ENCODE measurements at places on chromosomes 7 and 10.

DNA sequence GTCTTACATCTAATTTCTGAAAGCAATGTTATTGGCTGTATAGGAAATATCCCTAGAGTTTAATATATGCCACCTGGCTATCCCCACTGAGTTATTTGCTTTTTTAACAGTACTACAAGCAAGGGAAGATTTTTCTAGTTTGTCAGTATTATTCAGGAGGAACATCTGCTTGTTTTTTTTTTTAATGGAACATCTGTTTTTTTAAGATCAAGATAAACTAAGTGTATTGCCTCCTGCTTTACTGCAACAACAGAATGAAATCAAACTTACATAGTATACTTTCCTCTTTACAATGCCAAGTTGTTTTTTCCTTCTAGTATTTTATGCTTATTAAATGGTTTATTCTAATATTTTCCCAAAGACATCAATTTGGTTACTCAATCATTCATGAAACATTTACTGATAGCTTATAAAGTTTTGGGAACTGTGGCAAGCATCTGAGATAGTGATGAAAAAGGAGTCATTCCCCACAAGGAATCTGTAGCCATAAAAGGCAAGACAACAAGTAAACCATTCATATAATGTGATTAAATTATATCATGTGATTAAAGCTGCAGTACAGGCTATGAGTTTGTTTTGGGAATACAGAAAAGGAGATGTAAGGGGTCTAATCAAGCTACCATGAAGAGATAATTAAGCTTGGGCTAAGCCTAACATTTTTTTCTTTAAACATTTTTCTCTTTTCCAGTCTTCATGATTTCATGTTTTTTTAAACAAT lies 17.4 kb downstream of the MTPN start:
- no peak for DNase-seq

- no peak for DNase-seq
Observed at GRCh38 chr7:23966941-23967340, 256.9 kb downstream of the STK31 start.

GRCh38 chr10:106897719-106898118 lies 266.8 kb downstream of the SORCS1 start:
- no peak for DNase-seq

GRCh38 chr7:51222916-51223315 lies 93.7 kb downstream of the COBL start:
- no peak for DNase-seq

DNA sequence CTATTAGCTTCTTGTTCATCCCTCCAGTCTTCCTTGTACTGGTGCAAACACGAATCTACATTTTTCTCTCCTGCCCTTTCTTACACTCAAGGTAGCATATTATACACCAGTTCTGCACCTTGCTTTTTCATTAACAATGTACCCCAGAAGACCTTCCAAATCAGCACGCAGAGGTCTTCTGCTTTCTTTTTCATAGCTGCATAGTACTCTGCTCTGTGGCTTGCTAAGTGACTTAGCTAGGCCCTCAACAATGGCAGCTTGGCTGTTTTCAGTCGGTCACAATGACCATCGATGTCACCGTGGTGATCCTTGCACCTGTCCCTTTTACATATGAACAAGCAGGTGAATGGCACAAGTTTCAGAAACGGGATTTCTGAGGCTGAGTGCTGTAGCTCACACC lies 5.1 kb upstream of the MAFK start:
- DNase-seq = no peak

DNA sequence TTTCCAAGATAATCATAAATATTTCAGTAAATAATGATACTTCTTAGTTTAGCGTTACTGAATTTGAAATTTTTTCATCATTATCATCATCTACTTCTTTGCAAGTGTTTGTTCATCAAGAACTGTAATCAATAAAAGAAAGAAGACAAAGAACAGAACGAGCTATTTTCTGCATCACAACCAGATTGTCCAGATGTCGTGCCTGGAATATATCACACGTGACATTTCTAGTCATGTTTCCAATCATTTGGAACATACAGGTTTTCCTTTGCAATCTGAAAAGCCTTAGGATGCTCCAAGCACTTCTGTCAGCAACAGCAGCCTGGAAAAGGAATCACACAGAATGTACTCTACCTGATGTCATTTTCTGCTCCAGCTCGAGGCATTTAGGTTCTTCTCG lies 107.4 kb downstream of the FAM107B start:
- no peak for DNase-seq

DNA sequence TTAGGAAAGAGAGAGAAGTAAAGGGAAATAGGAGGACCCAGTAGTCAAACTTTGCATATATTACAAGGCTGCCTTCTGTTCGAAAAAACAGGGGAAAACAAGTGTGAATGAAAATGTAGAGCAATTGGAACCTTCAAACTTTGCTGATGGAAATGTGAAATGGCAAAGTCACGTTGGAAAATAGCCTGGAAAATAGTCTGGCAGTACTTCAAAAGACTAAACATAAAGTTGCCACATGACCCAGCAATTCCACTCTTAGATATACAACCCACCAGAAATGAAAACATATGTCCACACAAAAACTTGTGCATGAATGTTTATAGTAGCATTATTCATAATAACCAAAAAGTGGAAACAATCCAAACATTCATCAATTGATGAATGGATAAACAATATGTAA lies 78.6 kb upstream of the IFRD1 start:
- no peak for DNase-seq

DNA sequence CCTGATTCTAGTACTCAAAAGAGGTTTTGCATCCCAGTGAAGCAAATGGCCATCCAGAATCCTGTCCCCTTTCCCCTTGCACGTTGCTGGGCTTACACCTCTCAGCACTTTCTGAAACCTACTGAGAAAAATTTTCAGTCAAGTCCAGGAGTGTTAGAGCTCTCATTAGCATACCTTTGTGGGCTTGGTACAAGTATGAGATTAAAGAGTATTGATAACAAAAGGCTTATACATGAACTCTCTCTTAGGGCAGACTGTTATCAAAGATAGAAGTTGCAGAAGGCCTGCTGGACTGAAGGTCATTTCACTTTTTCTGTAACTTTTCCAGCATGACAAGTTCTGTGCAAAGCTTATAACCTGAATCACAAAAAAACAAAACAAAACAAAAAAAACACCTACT lies at the start of gene ASAH2:
TSS of gene ASAH2 (minus strand) at position 123 of the 400 bp plus-strand sequence. CDS start 2,906 bp downstream, outside the sequence.
- DNase-seq = no peak

GRCh38 chr7:70455925-70456324 lies 676.0 kb upstream of the GALNT17 start:
- no peak for DNase-seq

DNA sequence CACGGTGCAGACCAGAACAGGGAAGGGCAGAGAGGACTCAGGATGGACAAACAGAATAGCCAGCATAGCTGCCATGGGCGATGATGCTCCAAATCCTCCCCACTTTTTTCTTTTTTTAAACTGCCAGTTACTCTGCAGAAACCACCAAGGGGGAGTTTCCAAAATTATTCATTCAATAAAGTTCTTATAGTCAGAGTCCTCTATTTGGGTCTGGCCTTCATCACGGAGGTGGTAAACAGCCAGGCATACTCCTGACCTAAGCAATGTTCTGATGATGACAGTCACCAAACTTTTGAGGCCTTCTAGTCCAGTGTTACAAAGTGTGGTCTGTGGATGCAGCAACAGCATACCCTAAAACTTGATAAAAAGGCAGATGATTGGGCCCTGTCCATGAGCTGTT lies 12.3 kb downstream of the RAPGEF5 start:
- DNase-seq = no peak

- no peak for DNase-seq
Observed at GRCh38 chr10:99456931-99457288, 26.5 kb upstream of the GOT1 start.

- no peak for DNase-seq
Observed at GRCh38 chr10:128400564-128400963, 274.3 kb upstream of the MKI67 start.

DNA sequence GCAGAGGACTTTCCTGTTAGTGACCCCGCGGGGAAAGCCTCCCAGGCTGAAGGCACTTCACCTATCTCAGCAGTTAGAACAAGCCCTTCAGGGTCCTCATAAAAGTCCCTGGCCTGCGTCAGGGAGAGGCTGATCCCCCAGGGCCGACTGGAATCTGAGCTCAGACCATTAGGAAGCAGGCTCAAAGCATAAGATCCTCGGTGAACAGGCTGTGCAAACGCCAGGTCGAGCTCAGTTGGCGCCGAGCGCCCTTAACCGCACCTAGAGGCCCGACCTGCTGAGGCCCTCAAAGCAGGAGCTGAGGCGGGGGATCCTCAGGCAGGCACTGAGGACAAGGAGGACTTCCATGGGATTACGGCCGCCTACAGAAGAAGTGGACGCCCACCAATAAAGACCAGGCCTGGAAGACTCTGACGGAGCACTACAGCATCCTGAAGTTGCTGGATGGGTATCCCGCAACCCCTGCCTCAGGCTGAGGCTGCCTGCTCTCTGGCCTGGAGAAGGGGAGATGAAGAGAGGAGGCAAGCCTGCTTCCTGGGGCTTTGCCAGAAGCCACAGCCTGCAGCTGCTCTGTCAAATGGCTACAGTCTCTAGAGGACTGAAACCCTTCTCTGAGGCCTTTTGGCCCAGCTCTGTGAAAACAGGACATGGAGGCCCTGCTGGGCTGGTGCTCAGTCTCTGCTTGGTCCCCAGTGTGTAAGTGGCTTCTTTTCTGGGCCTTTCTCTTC lies 29.9 kb downstream of the LIPJ start:
- no peak for DNase-seq

GRCh38 chr10:128064970-128065580 lies 61.1 kb downstream of the MKI67 start:
- DNase-seq = no peak

All from esophagus squamous epithelium (tissue), 5 donors.